EL (cell line): ENCODE measurements at places on chromosomes 12 and 14.

- DNase-seq, result peak; percentile 29
Observed at GRCh38 chr12:57896115-57896433, 45.3 kb upstream of the ATP23 start.

- peak; percentile 35 for DNase-seq
Observed at GRCh38 chr12:115871714-115872113, 405.8 kb downstream of the MED13L start.

DNA sequence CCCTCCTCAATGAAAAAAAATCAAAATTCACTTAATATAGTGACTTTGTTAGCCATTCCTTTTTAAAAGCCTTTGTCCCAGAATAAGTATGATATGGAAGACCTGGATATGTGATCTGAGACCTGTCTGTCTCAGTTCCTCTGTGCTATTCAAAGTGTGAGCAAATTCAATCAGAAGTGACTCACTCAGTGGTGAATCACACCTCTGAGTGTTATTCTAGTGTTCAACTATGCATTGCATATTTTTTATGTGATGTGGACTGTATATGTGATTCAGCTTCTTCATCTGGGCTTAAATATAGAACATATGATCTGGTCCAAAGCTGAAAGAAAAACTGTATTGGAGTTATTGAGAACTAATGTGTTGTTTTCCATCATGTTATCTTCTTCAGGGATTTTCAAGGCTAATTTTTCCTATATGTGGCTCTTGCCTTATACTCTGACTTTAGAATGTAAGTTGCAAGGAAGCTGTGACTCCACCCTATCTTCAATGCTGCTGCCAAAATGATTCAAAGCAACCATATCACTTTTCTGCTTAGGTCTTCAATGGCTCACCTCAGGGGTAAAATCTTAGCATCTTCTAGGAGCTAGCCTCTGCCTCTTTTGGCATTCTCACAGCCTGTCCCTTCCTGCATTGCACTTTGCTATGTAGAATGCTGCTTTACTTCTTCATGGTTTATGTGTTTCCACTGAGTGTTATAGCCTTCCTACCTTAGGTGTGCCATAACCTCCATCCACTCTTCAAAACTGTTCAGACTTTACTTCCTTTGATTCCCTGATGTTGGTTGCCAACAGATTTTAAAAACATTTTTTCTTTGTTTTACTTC is 169.8 kb downstream of the OTOGL start:
- DNase-seq, result peak; percentile 90

GRCh38 chr12:69348162-69348938 is at the start of gene LYZ:
Gene LYZ (plus strand): TSS chr12:69348381. CDS start chr12:69348409, 28 bp downstream.
- no peak for DNase-seq

- DNase-seq, result peak; percentile 6
Observed at GRCh38 chr12:131711551-131712205, 788 bp downstream of the SFSWAP start.

GRCh38 chr12:107736914-107737313 is 24.0 kb downstream of the PRDM4 start:
- no peak for DNase-seq

DNA sequence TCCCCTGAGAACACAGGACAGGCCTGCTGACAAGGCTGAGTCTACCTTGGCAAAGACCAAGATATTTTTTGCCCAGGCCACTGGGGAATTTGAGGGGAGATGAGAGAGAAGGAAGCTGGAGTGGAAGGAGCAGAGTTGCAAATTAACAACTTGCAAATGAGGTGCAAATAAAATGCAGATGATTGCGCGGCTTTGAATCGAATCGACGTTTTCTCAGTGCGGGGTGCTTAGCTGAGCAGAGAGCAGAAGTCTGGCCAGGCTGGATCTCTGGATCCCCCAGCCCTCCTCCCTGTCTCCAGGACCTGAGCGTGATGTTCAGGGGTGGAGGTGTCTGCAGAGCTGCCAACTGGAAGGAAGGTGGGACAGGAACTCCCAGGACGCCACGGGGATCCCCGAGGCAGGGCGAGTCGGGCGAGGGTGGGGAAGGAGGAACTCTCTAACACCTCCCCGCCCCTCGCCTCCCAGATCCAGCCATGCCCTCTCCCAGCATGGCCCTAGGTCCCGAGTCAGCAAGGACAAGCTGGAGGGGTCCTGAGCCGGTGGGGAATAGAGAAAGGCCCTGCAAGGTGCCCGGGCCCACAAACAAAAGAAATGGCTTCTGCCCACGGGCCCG is 527 bp upstream of the CARMIL3 start:
- no peak for DNase-seq

DNA sequence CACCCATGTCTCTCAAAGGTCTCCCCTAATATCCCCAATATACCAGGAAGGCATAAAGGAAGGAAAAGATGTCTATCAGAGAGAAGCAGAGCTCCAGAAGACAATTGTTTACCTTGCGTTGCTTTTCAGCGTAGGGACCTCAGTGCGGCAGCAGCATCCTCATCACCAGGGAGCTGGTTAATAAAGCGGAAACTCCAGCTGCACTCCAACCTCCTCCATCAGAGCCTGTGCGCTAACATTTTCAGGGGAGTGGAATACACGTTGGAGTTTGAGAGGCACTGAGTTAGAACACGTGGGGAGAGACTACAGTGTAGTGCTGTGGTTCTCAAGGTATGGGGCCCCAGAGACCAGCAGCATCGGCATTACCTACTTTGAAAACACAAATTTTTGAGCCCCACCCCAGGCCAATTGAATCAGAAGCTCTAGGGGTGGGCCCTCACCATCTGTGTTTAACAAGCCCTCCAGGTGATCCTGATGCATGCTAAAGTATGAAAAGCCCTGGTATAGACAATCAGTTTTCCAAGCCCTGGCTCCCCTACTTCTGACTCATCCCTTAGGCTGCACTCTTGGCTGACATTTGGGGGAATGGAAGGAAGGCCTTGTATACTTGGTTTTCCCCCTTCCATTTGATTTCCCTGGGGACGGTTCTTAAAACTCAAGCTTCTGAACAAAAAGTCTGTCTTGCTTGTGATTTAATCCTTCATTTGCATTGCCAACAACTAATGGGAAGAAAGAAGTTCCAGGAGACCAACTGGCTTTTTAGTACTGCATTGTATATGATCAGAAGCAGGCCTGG is 419.0 kb upstream of the CCDC196 start:
- no peak for DNase-seq

- no peak for DNase-seq
Observed at GRCh38 chr14:83827383-83827782, 1702.6 kb upstream of the FLRT2 start.

- DNase-seq, result peak; percentile 59
Observed at GRCh38 chr12:88624911-88625310, 44.6 kb upstream of the KITLG start.

DNA sequence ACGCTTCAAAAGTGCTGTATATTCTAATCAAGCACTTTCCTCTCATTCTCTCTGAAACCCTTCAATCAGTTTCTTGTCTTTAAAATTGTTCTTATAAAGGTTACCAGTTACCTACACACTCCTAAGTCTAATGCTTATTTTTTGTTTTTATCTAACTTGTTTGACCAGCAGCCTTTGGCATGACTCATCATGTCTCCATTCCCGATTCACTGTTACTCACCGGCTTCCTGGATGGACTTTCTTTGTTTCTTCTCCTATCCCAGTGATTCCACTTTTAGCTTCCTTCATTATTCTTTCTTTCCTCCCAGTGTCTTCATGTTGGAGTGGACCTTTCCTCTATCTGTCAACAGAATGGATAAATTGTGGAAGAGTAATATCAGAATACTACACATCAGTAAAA is 368.6 kb upstream of the CCDC196 start:
- peak; percentile 53 for DNase-seq

DNA sequence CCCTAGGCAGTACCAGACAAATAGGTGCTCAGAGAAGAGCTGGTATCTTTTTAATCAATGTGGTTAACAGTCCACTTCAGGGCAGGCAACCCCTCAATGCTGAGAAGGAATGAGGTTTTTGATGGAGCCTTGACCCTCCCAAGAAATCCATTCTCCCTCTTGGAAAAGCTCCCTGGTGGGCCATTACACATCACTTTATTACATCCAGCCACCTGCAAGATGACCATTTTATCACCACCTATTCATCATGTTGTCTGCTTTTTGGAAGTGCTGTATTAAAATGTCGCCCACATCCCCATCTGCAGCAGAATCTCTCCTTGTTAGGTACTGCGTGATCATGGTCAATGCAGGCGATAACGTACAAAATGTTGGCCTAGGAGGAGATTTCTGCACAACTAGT is 614.7 kb upstream of the TMEM132C start:
- DNase-seq, result no peak

GRCh38 chr12:110037315-110037714 is 11.0 kb downstream of the C12orf76 start:
- DNase-seq, result no peak

DNA sequence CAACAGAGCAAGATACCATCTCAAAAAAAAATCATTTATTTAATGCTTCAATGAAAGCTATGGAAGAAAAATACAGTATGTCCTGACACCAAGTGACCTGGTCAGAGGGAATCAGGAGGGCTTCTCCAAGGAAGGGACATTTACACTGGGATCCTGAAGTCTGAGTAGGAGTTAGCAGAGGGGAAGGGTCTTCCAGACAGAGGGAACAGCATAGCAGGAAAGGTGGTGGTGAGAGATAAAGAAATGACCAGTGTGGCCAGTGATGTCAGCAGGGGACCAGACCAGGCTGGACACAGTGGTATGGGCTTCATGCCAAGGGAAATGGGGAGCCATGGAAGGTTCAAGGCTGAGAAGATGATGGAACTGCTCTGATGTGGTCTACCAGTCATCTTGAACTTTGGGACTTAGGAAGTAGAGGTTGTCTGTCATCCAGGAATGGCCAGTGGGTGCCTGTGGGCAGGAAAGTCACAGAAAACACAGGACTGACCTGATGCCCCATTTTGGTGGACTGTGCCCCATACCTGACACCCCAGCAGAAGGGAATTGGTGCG is 7.8 kb upstream of the TCHP start:
- no peak for DNase-seq

- DNase-seq, result no peak
Observed at GRCh38 chr12:11310336-11310735, at the start of gene PRB4. Gene PRB4 (minus strand): TSS chr12:11310436. CDS start chr12:11310398, 38 bp downstream.

GRCh38 chr12:123046431-123046830 is 66.0 kb downstream of the ARL6IP4 start:
- no peak for DNase-seq

DNA sequence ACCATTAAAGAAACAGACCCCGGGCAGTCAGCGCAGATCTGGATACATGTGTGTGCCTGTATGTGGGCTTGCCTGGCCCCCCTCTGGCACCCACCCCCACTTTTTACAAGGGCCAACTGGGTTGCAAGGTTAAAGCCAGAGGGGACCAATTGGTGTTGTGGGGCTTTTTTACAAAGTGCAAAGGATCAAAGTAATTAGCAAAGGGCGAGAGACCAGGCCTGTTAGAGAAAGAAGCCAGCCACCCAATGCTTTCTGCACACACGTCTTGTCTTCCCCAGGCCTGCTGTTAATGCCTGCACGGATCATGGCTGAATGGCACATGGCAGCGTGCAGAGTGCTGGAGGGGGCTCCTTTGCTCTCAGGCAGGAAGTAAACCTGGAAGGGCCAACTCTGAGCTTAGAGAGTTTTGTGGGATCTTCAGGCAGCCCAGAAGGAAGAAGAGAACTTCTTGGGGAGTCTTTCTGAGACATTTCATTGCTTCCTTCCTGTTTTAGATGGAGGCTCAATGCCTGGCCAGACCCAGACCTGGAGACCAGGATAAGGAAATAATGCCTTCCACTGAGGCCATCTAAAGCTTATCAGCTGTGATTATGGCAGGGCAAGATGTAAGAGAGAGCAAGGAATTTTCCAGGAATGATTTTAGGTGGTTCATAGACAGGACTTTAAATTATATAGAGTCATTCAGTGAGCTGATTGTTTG is 523.4 kb upstream of the TBX3 start:
- no peak for DNase-seq

DNA sequence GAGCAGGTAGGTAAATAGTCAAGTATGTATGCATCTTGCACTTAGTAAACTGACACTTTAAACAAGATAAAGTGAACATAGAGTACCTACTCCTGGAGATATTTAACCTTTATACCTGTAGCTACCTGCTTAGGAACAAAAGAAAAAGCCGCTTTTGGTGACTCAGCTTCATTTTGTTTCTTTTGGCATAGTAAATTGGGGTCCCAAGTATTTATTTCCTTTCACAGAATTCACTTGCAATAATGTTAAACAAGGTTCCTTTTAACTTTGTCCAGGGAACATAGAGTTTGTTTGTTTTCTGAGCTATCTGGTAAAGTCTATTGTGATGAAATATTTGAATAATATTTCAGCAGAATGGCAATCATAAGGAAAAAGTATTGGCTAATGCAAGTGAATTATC is 20.0 kb downstream of the SLCO1B3 start:
- no peak for DNase-seq

DNA sequence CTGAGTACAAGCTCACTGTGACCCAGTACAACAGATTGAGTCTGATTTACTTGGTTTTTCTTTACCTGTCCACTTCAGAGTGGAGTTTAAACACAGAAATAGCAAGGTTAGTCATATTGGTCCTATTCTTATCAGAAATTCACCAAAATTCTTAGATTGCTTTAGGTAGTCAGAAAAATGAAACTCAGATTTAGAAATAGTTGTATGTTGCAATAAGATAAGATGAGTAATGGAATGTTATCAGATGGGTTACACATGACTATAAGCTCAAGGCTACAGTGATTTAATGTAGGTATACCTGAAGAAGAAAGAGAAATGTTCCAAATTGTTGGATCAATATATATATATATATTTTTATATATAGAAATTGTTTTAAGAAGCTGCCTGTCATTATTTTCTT is 524.1 kb downstream of the LRFN5 start:
- no peak for DNase-seq

DNA sequence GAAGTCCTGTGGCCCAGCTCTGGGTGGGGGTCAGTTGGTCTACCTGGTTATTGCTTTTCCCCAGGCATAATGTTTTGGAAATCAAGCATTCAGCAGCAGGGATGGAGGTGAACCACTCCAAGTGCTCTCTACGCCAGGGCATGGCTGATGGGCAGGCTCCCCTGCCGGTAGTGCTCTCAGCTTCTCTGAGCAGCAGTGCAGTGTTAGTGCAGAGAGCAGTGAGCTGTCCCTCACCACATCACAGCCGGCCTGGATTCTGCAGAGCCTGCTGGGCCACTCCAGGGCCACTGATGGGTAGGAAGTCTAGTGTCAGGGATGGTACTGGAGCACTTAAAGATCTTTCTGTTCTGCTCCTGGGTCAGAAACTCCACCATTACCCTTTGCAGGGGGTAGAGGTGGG is 151.1 kb downstream of the CALM1 start:
- no peak for DNase-seq

GRCh38 chr12:38736821-38737220 is 168.6 kb downstream of the CPNE8 start:
- no peak for DNase-seq

DNA sequence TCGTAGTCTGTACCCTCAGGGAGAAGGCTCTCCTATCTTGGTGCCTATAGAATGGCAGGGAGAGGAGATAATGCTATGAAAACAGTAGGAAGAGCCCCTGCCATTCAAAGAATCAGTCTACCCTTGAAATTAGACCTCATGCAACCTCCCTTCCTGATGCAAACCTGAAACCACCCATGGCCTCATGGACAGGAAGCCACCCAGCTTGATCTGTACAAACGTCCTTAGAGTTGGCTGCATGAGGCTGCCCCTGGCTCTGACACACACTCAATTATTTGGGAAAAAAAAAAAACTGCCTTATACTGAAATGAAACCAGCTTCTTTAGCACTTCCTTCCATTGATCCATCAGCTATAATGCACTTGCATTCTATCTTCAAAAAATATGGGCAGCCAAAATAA is 116.6 kb upstream of the BCL2L14 start:
- no peak for DNase-seq
